Psoas muscle (tissue), 8 donors: ENCODE measurements at places on chromosomes 5 and 9. TPM values are rescaled to one million over a fixed set of nuclear protein-coding genes. Genes with fewer than 3 reads are reported as not detected.

The CFAP157 gene
- not detected for total RNA-seq

DNA sequence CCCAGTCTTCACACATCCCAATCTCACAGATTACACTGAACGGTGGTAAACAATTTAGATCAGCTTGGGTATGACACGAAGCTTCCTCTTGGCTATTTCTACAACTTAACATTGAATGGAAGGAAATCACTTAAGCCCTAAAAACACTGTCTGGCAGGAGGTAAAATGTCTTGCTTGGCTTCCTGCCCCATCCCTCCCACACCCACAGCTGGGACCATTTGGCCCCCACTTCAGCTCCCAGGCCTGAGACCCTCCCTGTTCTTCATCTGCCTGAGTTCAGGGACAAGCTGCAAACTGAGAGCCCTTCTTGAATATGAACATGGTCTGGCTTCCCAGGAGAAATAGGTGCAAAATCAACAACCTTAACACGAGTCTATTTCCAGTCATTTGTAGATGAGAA is 3.4 kb upstream of the COL15A1 start:
- H3K27ac ChIP-seq = no peak overlapping the region
- H3K4me1 ChIP-seq = no peaks in the 10 kb centered on the region
- H3K36me3 ChIP-seq = no peaks in the 10 kb centered on the region
- DNase-seq = no peak
- peaks cover 55% of the 10 kb centered on the region for H3K27me3 ChIP-seq
- H3K4me3 ChIP-seq = no peak overlapping the region

GRCh38 chr9:89975630-89976029 is 370.8 kb downstream of the GADD45G start:
- H3K27ac ChIP-seq = no peak overlapping the region
- no peaks in the 10 kb centered on the region for H3K4me1 ChIP-seq
- H3K27me3 ChIP-seq = no peaks in the 10 kb centered on the region
- DNase-seq = no peak
- H3K4me3 ChIP-seq = no peak overlapping the region
- H3K36me3 ChIP-seq = no peaks in the 10 kb centered on the region

The EPB41L4A gene
- 1.8 TPM for total RNA-seq

DNA sequence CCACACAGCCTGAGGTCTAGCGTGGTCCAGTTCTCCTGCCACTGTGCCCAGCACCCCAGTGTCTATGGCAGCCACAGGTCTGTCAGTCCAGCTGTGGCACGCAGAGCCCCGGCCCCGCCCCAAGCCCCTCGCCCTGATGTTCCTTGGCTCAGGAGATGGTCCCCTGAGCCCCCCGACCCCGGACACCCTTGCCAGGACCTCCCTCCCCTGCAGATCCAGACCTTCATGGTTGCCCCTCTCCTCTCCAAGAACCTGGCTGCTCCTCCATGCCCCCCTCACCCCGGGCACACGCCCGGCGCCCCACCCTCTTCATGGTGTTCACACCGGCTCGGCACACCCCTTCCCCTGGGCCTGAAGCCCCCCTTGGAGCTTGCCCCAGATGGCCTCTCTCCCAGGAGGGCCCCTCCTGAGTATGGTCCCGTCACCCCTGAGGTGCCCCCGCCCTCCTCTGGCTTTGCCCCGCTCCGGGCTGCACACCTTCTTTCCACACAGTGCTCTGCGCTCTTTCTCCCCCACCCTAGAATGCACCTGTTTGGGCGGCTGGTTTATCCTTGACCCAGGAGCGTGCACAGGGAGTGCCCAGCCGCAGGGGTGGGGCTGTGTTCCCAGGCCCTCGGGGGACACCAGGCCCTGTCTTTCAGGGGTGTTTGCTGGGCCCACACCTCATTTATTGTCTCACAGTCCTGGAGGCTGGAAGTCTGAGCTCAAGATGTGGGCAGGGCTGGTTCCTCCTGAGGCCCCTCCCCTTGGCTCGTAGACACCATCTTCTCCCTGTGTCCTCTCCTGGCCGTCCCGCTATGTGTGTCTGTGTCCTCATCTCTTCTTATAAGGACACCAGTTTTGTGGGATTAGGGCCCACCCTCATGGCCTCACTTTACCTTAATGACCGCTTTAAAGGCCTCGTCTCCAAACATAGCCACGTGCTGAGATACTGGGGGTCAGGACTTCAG is 37.6 kb downstream of the KCNT1 start:
- no peaks in the 10 kb centered on the region for H3K36me3 ChIP-seq
- peaks cover 7% of the 10 kb centered on the region for H3K4me1 ChIP-seq
- H3K27ac ChIP-seq = no peak overlapping the region
- no peak overlapping the region for H3K4me3 ChIP-seq

DNA sequence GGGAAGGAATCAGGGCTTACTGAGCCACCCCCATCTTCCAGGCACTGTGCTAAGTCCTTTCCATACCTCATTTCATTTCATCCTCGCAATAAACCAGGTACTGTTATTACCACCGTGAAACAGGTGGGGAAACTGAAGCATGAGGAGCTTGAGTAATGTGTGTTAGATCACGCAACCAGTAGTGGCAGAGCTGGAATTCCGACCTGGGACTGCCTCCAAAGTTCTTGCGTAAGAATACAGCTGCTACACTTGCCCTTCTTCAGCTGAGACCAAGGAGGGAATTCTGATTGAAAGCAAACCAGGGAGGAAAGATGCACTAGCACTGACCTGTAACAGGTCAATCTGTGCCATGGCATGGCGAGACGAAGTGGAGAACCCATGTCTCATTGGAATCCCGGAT is 113.4 kb upstream of the MSX2 start:
- no peaks in the 10 kb centered on the region for H3K36me3 ChIP-seq
- no peak overlapping the region for H3K4me3 ChIP-seq
- no peaks in the 10 kb centered on the region for H3K4me1 ChIP-seq
- peak; percentile 60 for DNase-seq

- no peaks in the 10 kb centered on the region for H3K36me3 ChIP-seq
- H3K4me1 ChIP-seq = no peaks in the 10 kb centered on the region
- H3K4me3 ChIP-seq = no peak overlapping the region
- no peak overlapping the region for H3K27ac ChIP-seq
Observed at GRCh38 chr5:168430296-168430695, 56.0 kb upstream of the RARS1 start.

The LTC4S gene
- total RNA-seq = 4.0 TPM

DNA sequence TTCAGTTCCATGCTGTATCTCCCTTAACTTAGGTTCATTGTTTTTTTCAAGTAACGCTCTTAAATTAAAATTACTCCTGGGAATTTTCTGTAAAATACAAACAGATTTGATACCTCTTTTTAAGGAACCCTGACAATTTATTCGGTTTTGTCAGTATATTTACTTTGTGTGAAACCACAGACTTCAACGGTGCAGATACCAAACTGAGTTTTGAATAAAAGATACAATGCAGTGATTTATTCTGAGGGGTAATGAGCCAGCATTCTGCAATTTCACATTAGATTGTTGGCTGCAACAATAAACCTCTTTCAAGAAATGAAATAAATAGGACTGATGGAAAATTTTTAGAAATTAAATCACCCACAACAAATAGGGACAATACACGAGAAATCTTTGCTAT is 308.6 kb upstream of the EDIL3 start:
- no peaks in the 10 kb centered on the region for H3K36me3 ChIP-seq
- H3K27me3 ChIP-seq = no peaks in the 10 kb centered on the region
- no peaks in the 10 kb centered on the region for H3K4me1 ChIP-seq
- no peak for DNase-seq

DNA sequence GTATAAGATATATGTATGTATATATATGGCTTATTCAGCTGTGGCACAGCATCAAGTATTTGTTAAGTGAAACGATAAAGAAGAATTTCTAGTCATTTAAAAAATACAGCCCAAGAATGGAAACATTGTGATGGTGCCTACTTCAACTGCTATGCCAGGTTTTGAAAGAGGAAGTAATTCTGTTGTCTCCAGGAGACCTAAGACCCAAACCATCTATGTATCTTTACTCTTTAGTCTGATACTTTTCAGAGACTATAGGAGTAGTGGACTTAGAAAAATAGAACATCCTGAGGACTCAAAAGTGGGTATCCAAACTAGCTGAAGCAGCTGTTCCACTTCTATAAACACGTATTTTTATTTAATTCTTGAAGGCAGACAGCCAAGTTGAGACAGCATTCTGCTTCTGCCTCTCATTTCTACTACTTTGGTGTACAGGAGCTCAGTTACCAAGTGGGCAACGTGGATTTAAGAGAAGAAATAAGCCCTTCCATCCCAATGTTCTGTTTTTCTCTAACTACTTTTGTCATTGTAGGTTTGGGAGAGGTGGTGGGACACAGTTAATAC is 110.7 kb downstream of the RPS23 start:
- no peak overlapping the region for H3K27ac ChIP-seq
- no peak for DNase-seq
- H3K4me1 ChIP-seq = peaks cover 14% of the 10 kb centered on the region
- H3K36me3 ChIP-seq = no peaks in the 10 kb centered on the region

The ADAM19 gene
- 4.2 TPM for total RNA-seq

- H3K4me3 ChIP-seq = no peak overlapping the region
- no peaks in the 10 kb centered on the region for H3K4me1 ChIP-seq
- DNase-seq = no peak
Observed at GRCh38 chr9:90333226-90333625, 309.4 kb downstream of the DIRAS2 start.

DNA sequence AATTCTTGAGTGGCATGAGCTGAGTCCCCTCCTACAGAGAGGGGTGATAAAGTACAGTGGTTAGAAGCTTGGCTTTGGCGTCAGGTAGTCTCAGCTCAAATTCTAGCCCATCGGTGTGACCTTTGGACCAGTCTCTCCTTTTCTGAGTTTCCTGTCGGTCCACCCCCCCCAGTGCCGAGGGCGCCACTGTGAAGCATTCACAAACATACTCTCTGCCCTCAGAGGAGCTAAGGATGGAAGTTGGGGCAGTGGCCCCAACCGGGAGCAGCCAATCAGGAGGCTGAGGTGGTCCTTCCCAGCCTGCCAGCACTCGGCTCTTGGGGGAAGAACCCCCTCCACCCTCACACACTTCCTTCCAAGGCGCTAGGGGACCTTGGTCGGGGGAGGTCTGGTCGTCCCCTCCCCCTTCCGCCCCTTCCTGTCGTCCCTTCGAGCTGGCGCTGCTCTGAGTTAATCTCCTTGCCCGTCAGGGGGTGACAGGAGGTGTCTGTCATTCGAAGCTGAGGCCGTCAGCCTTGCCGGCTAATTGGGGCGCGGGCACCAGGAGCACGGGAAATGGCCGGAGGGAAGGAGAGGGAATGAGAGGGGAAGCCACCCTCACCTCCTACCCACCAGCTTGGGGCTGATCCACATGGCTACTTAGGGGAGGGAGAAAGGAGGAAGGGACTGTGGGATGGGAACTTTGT is 53.0 kb downstream of the CXXC5 start:
- peaks cover 27% of the 10 kb centered on the region for H3K4me1 ChIP-seq
- H3K4me3 ChIP-seq = no peak overlapping the region
- no peaks in the 10 kb centered on the region for H3K27me3 ChIP-seq
- DNase-seq = no peak

The ST8SIA4 gene
- total RNA-seq = 2.2 TPM

DNA sequence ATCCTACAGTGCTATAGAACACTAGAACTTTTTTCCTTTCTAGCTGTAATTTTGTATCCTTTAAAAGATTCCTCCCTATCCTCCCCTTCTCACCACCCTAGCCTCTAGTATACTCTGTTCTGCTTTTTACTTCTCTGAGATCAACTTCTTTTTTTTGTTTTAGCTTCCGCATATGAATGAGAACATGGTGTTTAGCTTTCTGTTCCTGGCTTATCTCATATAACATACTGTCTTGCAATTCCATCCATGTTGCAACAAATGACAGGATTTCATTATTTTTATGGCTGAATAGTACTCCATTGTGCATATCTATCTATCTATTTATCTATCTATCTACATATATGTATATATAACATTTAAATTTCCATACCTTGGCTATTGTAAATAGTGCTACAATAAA is 126.0 kb upstream of the MAN2A1 start:
- H3K36me3 ChIP-seq = no peaks in the 10 kb centered on the region
- H3K27me3 ChIP-seq = no peaks in the 10 kb centered on the region
- no peak overlapping the region for H3K27ac ChIP-seq

DNA sequence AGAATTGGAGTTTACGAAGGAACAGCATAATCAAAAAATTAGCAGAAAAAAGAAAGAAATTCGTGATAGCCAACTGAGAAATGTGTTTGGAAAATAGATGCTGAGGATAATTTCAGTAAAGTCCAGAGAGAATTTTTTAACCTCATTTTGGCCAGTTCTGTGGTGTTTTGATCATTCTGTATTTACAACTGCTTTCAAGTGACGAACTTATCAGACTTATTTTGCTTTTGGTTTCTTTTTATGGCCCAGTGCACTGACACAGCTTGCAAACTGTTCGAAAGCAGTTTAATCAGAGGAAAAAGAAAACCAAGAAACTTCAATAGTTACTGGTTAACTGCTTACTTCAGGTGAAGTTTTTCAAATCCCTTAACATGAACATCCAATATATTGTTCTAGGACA is 1.9 kb downstream of the SDHA start:
- H3K27ac ChIP-seq = peak overlapping the region; percentile 94
- peak overlapping the region; percentile 78 for H3K4me3 ChIP-seq
- peaks cover 42% of the 10 kb centered on the region for H3K4me1 ChIP-seq
- DNase-seq = no peak
- H3K36me3 ChIP-seq = no peaks in the 10 kb centered on the region

DNA sequence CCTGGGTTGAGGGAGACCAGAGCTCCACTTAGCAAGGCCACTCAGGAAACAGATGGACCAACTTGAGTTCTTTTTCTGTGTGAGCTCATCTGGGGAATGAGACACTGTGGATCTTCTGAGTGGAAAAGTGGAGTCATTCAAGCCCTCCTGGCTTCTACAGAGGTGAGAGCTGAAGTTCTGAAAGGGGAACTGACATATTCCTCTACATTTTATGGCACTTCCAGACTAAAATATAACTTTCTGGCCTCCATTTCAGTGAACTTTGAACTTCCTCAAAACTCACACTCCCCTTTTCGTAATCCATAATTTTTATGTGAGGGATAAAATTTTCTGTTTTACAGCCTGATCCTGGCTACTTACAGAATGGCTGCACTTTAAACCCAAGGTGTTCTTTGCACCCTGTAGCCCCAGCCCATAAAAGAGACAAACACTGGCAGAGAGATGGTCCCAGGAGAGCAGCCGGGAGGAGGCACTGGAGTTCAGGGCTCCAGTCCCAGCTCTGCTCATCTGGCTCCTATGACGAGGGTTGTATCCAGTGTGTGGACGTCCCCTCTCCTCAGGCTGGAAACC is 10.8 kb downstream of the SPAAR start:
- peak overlapping the region; percentile 64 for H3K27ac ChIP-seq
- no peaks in the 10 kb centered on the region for H3K27me3 ChIP-seq
- no peak overlapping the region for H3K4me3 ChIP-seq
